Stimulated activated CD8-positive, alpha-beta memory T cell treated with anti-CD3 and anti-CD28 coated beads, Interleukin-4, amount 100 ng/mL, for 4 hours (primary cell): ENCODE measurements at places on chromosomes 12 and 14.
A peak's percentile ranks its signal among the peaks of the same experiment; 100 is the strongest.

DNA sequence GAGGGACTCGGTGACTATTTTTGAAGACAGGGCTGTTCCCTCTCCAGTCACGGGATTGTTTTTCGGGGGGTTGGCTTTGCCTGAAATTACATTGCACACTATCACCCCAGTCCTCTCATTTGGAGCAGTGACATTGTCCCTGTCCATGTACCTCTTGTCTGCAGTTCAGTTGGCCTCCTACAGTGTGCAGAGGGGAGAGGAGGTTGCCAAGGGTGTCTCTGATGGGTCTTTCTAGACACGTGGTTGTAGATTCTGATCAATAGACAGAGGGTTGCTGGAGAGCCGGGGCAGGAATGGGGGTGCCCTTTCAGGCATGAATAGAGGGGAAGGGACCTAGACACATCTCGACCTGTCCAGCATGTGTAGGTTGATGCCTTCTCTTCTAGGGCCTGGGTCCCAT is 1.2 kb downstream of the TMEM120B start:
- DNase-seq, result no peak

DNA sequence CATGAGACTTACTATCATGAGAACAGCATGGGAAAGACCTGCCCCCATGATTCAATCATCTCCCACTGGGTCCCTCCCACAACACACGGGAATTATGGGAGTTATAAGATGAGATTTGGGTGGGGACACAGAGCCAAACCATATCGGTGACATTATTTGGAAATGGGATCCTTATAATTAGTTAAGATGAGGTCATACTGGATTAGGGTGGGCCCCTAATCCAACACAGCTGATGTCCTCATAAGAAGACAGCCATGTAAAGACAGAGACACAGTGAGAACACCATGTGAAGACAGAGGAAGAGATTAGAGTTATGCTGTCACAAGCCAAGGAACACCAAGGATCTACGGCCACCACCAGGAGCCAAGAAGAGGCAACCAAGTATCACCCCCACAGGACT is 161.7 kb downstream of the SPTSSA start:
- DNase-seq, result no peak

- peak; percentile 63 for DNase-seq
Observed at GRCh38 chr14:93081876-93082570, 33.7 kb downstream of the ITPK1 start.

DNA sequence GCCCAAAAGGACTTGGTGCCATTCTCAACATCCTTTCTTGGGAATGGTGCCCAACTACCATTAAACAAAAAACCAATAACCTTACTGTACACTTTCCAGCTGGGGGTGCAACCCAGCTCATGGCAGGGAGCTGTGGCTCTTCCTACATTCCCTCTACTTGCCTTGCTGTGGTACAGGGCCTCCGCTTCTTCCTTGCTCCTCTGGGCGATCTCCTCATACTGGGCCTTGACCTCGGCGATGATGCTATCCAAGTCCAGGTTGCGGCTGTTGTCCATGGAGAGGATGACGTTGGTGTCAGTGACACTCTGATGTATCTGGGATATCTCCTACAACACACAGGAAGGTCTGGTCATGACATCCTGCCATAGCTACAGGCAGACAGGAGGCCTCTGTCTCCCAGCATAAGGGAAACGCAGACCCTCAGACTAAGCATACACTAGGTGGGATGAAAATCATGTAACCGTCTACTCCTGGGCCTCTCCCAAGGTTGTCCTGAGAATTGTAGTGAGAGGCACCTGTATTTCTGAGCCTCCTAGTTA is 3.9 kb downstream of the KRT2 start:
- no peak for DNase-seq

GRCh38 chr14:85572011-85572410 is 42.1 kb downstream of the FLRT2 start:
- no peak for DNase-seq

DNA sequence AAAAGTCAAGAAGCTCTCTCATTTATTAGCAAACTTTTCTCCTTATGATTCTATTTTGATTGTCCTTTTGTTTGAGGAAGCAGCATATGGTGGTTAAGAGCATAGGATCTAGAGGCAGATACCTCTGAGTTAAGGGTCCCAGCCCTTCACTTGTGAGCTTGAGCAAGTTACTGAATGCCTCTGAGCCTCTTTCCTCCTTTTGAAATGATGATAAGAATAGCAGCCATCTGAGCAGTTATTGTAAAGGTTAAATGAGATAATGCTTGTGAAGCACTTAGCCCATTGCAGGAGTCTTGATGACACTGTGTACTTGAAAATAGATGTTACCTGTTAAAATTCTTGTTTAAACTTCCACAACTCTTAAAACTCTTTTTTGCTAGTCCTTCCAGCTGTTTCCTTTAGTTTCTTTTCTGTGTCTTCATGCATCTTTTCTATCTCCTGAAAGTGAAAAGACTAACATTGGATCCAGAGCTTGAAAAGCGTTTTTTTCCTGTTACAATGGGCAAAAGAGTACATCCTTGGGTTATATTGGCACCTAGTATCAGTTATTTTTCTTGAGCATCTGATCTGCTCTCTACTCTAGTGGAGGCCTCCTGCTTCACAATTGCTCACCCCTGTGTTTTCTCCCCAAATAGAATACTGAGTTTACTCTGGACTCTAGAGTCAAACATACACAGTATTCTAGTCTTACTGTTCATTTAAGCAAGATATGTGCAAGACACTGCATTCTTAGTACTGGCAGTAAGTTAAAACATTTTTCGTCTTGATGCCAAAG is 3.1 kb downstream of the HIF1A start:
- no peak for DNase-seq

- DNase-seq, result no peak
Observed at GRCh38 chr14:54478636-54479215, 10.1 kb downstream of the GMFB start.

- DNase-seq, result no peak
Observed at GRCh38 chr12:106248846-106249371, 1.1 kb upstream of the CKAP4 start.

GRCh38 chr12:101794574-101794973 is 36.2 kb downstream of the GNPTAB start:
- no peak for DNase-seq

- DNase-seq, result no peak
Observed at GRCh38 chr12:100699209-100699608, 95.4 kb upstream of the ANO4 start.

- DNase-seq, result no peak
Observed at GRCh38 chr12:116954710-116955381, 44.1 kb downstream of the FBXW8 start.

GRCh38 chr14:69997849-69998248 is 118.6 kb downstream of the SMOC1 start:
- DNase-seq, result no peak

DNA sequence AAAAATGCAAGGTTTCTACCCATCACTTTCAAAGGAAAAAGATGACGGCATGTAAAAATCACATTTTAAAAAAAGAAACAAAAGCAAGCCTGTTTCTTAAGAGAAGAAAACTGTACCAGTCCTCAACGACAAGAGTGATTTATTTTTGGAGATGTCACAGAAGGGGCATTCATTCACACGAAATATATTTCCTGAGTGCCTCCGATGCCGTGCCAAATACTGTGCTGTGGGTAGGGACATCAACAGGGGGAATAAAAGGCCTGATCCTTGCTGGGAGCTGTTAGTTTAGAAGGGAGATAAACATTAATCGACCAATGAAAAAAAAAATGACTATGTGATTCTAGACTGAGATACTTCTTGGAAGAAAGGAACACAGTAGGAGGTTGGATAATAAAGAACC is 297.5 kb upstream of the SOX5 start:
- no peak for DNase-seq

- no peak for DNase-seq
Observed at GRCh38 chr12:109792992-109793391, 40.2 kb downstream of the TRPV4 start.

GRCh38 chr12:12999271-12999958 is 650 bp downstream of the HEBP1 start:
- DNase-seq, result peak; percentile 1

- DNase-seq, result no peak
Observed at GRCh38 chr12:112822056-112822455, 30.5 kb downstream of the RPH3A start.

DNA sequence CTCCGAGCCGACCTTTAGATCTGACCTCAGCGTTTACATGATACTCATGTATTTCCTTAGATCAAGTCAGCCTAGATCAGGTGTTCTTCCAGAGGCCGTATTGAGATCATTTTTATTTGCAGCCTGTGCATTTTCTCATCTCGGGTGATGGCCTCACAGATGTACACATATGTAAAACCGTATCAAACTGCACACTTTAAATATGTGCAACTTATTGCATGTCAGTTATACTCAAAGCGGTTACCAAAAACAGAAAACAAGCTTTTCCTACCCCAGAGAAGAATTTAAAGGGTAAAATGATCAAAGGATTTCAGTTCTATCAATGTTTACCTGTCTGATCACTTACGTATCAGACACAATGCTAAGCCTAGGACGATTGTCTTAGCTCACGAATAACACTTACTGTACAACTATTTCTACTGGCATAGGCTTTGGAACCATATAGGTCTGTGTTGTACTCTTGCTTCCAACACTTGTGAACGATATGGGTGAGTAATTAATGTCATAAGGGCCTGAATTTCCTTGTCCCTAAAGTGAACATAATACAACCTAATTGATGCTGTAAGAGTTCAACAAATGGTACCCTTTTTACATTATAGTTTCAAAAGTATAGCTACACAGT is 628 bp upstream of the LLPH start:
- no peak for DNase-seq

GRCh38 chr14:64706593-64707193 is 2.5 kb downstream of the PLEKHG3 start:
- DNase-seq, result no peak

DNA sequence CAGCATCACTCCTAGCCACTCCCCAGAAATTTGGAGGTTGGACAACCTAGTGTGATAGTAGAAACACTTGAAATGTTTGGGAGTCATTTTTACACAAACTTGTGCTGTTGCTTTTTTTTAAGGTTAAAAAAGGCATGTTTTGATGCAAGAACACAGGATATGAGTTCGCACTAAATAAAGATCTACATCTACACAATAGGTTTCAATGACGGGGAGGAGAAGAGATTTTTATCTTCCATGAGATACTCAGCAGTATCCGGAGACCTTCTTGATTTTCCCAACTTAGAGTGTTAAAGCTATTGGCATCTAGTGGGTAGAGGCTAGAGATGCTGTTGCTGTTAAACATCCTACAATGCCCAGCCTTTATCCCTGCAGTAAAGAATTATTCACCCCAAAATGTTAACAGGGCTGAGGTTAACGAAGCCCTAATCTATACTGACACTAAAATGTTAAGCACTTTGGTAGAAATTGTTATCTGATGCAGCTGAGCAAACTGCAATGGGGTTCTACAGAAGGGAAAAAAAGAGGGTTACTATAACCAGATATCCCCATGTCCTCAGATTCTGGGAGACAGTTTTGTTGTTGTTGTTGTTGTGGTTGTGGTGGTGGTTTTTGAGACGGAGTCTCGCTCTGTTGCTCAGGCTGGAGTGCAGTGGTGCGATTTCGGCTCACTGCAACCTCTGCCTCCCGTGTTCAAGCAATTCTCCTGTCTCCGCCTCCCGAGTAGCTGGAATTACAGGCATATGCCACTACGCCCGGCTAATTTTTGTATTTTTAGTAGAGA is 14.0 kb upstream of the PCNX1 start:
- no peak for DNase-seq

DNA sequence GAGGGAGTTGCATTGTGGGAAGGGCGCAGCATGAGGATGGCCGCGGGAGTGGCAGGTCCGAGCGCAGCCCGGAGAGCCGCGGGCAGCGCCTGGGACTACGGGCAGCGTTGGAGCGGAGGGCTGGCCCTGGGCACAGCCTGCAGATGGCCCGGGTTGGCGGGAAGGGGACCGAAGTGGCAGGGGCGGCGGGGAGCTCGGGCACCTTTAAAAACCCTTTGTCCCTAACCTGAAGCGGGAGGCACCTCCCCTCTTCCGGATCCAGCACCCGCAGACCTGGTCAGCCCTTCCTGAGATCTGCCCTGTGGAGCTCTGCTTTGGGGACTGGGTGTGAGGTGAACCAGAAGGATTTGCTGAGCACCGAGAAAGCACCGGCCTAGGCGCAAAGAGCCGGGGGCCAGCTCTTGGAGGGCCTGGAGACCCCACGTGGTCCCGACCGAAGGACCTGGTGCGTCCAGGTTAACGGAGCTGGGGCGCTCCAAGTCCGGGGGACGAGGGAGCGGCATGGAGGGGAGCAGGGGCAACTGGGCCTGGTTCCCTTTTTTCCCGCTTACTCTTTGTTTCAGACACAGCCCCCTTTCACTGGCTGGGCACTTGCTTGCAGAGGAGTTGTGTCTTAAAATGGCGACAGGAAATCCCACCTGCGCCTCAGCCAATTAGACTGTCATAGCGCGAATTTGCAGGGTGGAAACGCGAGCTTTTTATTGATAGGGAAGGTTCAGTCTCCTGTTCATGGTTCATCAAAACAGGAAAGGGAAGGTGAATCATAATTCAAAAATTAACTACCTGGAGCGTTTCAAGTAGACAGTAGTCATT is 792 bp upstream of the SLC38A1 start:
- DNase-seq, result peak; percentile 47

GRCh38 chr12:106281056-106281782 is 21.3 kb upstream of the TCP11L2 start:
- DNase-seq, result no peak

- DNase-seq, result no peak
Observed at GRCh38 chr12:123886931-123887582, 85.6 kb downstream of the CCDC92 start.

DNA sequence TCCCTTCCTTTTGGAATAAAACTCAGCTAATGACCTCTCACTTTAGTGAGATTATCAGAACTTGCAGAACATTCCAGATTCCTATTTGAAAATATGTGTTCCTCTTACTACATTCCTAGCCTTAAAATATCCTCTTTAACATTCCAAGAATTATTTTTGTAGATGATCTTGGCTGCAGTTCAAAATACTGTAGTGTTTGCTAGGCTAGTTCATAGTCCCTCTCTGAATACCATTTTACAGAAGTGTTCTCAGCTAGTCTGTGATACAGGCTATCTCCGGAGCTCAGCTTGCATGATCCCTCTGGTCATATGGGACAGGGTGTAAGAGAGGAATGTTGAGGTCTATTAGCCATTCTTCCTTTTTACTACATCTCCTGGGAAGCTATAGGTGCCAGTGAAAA is 17.6 kb upstream of the GPR33 start:
- no peak for DNase-seq

DNA sequence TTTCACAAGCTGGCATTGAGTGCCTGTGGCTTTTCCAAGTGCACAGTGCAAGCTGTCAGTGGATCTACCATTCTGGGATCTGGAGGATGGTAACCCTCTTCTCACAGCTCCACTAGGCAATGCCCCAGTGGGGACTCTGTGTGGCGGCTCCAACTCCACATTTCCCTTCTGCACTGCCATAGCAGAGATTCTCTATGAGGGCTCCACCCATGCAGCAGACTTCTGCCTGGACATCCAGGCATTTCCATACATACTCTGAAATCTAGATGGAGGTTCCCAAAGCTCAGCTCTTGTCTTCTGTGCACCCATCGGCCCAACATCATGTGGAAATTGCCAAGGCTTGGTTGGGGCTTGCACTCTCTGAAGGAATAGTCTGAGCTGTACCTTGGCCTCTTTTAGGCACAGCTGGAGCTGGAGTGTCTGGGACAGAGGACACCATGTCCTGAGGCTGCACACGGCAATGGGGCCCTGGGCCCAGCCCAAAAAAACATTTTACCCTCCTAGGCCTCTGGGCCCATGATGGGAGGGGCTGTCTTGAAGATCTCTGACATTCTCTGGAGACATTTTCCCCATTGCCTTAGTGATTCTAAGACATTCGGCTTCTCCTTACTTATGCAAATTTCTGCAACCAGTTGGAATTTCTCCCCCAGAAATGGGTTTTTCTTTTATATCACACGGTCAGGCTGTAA is 313.3 kb upstream of the SFSWAP start:
- no peak for DNase-seq
